CD4-positive, alpha-beta T cell treated with Interleukin-4 for 1 hour (primary cell): ENCODE measurements at places on chromosomes 6 and 20.

GRCh38 chr20:34337982-34338726, 24.9 kb upstream of the ITCH start:
- DNase-seq: peak; percentile 44

GRCh38 chr6:146916435-146917025, 287.7 kb upstream of the STXBP5 start:
- no peak for DNase-seq

DNA sequence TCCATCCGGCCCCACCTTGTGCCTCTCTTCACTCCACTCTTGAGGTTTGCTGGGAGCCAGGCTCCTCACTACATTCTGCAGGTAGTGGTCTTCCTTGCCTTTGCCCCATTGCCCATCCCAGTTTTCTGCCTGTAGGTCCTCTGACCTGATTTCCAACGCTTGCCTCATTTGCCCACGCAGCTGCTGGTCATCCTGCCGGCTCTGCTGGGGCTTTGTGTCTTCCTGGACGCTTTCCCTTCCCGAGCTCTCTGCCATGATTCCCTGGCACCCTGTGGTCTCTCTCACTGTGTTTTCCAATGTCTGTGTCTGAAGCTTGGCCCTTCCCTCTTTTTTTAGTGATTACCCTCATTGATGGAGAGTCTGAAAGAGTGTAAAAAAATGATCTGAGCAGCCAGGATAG, 451.6 kb downstream of the UTRN start:
- DNase-seq: no peak

DNA sequence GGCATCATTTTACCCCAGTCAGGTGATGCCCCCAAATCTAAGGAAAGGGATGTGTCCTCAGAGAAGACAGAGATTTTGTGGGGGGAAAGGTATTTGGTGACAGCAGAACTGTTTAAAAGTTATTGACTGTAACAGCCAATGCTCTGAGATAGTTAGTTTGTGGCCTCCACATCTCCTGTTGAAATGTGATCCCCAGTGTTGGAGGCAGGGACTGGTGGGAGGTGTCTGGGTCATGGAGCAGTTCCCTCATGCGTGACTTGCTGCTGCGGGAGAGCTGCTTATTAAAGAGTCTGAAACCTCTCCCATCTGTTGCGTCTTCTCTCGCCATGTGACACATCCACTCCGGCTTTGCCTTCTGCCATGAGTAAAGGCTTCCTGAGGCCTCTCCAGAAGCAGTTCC, 282.8 kb upstream of the FOXQ1 start:
- no peak for DNase-seq

GRCh38 chr6:7267466-7268091, 45.4 kb downstream of the SSR1 start:
- no peak for DNase-seq

GRCh38 chr6:12366731-12367130, 76.6 kb downstream of the EDN1 start:
- no peak for DNase-seq

DNA sequence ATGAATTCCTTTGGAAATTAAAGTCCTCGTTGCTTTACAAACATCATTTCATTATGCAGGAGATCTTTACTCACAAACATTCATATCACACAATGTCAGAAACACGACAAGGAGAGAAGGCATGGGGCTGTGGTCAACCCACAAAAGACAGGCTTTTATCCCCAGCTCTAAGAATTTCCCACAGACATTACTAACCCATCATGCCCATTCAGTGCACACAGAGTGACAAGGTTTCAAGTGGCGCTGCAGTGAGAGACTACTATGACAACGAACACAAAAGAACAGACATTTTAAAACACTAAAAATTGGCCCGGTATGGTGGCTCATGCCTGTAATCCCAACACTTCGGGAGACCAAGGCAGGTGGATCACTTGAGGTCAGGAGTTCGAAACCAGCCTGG, 579.8 kb upstream of the AGPAT4 start:
- DNase-seq: no peak

DNA sequence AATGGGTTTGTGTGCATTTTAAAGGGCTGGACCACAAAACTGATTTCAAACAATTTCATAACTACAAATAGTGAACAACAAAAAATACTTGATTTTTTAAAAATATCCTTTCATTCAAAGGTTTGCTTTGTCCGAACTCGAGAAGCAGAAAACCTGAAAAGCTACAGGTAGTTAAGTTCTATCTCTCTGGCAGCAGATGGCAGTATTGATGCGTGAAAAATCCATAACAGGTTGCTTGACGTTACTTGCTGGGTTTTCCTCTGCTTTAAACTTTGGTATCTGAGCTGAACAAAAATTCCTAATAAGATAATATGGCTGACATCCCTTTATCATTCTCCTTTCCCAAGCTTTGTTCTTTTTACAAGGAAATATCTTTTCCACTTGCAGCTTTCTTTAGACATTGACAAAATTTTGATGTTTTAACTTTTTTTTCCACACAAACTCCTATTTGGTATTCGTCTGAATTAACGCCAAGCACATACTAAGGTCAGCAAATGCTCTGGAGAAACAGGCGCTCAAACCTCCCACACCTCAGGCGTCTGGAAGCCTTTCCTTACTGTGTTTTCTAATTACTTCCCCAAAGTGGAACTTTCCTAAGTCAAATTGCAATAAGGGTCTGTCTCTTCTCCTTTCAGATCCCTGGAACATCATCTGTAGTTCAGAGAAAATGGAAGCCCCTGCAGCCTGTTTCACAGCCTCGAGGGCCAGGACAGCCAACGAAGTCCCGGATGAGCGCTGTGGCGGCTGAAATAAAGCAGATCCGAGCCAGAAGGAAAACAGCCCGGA, 50.3 kb upstream of the GFRAL start:
- no peak for DNase-seq
